CMK (cell line): ENCODE measurements at places on chromosomes 11 and 22.

DNA sequence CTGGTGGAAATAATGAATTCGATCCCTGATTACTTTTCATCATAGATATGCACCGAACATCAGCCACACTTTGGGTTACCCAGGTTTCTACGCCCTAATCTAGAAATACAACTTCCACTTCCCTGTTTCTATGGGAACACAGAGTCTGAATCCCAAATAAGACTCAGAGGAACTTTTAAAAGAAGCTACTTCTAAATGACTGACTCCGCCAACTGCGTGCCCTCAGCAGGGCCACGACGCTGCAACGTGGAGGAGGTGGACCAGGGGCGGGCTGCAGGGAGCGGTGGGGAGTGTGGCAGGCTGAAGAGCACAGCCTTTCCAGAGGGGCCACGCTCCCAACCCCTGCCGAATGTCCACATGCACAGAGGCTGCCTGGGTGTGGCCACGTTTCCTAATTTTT lies 304.0 kb downstream of the SHANK2 start:
- no peak for DNase-seq

DNA sequence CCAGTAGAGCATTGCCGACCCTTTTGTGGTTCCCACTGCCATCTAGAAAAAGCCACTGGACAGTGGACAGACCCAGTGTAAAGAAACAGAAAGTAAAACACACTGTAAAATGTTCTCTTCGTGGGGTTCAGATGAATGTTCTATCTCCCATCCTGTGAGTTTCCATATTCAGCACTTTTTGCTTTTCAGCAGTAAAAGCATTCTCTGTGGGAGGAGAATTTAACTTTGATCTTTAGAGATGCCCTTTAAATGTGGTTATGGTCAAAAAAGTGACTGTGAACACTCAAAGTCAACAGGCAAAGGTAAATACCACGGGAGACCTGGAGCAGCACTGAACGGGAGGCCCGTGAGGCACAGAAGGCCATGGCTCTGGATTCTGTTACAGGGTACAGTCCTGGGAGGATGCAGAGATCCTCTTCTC lies 53.9 kb downstream of the FLI1 start:
- DNase-seq = no peak

DNA sequence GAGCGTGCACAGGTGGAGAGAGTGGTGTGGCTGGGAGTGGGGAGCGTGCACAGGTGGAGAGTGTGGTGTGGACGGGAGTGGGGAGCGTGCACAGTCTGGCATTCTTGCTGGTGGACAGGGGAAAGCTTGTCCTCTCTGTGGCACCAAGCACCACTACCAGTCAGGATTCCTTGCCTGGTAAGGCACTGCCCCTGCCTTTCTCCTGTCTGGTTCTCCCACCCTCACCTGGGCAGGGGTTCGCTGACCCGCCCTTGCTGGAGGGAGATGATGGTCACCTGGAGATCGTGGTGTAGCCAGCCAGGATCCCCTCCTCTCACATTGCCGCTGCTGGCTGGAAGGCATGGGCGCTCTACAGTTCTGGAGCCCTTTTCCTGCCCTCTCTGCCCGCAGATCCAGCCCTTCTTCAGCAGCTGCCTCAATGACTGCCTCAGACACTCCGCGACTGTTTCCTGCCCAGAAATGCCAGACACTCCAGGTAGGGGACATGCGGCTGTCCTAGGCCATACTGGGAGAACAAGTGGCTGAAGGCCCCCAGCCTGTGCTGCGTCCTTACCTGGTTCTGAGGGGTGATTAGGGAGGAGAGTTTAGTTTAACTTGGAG lies 16.7 kb downstream of the TMEM121B start:
- DNase-seq = no peak

DNA sequence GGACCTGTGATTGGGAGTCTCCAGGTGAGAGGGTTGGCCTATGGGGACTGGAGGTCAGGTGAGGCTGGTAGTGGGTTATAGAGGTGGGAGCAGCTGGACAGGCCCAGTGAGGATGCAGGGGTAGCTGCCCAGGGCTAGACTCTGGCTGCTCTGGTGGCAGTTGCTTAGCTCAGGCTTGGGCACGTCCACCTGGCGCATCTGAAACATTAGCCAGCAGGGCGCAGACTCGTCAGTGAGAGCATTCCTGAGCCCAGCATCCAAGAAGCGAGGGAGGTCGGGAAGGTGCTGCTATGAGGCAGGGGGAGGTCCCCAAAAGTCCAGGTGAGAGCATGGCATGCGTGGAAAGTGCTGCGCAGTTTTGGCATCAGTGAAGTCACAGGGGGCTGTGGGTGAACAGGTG lies 3.5 kb upstream of the GGT1 start:
- no peak for DNase-seq

GRCh38 chr11:27293515-27294417 lies 69.2 kb downstream of the CCDC34 start:
- DNase-seq = no peak

- no peak for DNase-seq
These were observed 1.0 kb upstream of the TOB2 start for GRCh38 chr22:41447435-41448188.
